ENCODE measurements at places on chromosomes 3 and 15.

DNA sequence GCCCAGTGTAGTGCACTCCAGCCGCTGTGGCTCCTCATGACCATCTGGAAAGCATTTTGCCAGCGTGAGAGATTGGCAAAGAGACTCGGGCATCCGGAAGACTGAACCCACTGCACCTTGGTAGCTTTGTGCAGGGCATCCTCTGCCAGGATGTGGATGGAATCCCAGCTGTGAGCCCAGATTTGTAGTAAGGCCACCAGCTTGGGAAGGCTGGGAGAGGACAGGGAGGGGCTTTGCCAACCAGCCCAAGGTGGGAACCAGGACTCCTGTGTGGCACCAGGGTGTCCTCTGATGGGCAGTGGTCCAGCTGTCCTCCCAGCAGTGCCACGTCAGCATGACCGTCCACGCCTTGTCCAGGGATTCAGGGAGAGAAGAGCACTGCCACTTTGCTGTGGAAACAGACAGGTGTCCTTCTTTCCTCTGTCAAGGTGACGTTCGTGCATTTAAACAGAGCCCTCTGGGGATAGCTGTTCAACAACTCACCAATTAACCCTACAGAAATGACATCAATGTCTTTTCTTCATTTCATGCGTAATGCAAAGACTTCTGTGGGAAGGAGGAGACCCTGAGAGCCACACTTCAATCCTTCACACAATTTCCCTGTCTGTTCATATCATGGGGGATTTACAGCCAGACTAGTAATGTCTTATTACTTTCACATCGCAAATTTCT is 19.1 kb downstream of the KLF15 start:
- H3K4me1 ChIP-seq, result no peaks in the 10 kb centered on the region
- no peak overlapping the region for H3K4me3 ChIP-seq
- H3K27ac ChIP-seq, result no peak overlapping the region
- no peak for DNase-seq

- no peak for DNase-seq
- H3K36me3 ChIP-seq, result no peaks in the 10 kb centered on the region
- H3K4me3 ChIP-seq, result no peak overlapping the region
- no peaks in the 10 kb centered on the region for H3K4me1 ChIP-seq
These were observed 88.1 kb downstream of the MDFIC2 start for GRCh38 chr3:70224337-70224736.

DNA sequence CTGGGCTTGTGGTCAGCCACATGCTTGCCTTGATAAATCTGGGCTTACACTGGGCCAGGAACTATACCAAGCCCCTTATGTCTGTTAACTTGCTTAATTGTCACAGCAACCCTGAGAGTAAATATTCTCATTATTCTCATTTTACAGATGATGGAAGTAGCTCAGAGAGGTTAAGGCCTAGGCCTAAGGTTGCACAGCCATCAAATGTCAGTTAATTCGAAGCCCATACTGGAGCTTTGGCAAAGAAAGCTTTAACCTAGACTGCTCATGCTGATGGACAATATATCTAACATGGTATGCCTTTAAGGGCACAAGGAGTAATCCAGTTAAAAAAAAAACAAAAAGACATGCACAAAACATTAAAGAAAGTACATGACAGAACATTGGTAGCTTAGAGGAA is 220.1 kb downstream of the FEZF2 start:
- no peaks in the 10 kb centered on the region for H3K4me1 ChIP-seq
- H3K36me3 ChIP-seq, result no peaks in the 10 kb centered on the region
- H3K4me3 ChIP-seq, result no peak overlapping the region
- H3K27ac ChIP-seq, result no peak overlapping the region

DNA sequence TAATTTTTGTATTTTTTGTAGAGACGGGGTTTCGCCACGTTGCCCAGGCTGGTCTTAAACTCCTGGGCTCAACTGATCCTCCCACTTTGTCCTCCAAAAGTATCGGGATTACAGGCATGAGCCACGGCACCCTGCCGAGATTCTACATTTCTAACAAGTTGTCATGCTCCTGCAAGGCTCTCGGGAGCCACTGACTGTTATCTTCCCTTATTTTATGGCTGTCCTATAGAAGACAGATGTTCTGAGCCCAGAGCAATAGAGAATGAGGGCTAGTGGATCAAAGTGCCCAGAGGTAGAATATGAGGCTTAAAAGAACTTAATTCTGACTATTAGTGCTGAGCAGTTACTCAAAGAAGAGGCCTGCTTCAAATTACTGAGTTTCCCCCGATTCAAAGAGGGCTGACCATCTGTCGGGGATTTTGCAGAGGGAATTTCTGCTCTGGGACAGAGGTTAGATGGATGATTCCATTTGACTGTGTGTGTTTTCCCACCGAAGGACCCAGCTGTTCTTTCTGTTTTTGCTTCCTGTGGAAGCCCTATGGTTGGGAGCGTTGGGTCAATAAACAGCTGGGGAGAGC is 39.5 kb downstream of the ITPR1 start:
- H3K27me3 ChIP-seq, result no peaks in the 10 kb centered on the region
- H3K36me3 ChIP-seq, result peaks cover 6% of the 10 kb centered on the region
- no peak overlapping the region for H3K27ac ChIP-seq
